ENCODE measurements at places on chromosomes 6 and 20. TPM values are rescaled to one million over a fixed set of nuclear protein-coding genes. Genes with fewer than 3 reads are reported as not detected.

- no peak for DNase-seq
Measured at GRCh38 chr6:145212813-145213212, 522.5 kb downstream of the EPM2A start.

The HMGA1 gene
- total RNA-seq, result 74.7 TPM

DNA sequence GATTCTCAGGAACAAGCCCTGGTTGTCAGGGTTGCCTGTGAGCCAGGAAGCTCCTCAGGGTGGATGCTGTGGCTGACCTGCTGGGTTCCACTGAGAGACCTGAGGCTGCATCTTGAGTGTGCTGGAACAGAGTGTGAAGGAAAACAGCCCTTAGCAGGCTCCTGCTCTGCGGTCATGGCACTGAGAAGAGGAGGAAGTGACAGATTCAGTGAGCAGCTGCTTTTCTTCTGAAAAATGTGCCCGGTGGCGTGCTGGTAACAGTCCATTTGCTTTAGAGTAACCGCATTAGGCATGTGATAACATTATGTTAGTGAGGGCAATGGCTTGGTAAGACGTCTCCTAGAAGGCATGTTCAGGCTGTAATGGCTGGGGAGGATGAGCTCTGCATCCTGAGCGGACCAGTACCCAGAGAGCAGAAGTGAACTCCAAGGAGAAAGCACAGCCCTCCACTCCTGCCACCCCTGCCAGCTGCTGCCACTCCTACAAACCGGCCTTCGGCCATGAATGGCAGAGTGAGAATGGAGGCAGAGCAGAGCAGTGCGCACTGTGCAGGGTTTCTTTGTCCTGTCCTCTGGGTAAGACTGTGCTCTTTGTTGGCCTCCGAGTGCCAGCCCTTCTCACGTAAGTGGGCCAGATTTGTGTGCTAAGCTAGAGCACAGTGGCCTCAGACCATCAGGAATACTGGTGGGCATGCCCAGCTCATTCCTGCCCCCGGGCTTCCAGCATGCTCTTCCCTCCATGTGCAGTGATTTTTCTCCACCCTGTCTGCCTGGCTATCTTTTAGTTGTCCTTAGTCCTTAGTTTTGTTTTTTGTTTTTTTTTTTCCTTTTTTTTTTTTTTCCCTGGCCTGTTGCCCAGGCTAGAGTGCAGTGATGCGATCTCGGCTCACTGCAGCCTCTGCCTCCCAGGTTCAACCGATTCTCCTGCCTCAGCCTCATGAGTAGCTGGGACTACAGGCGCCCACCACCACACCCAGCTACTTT, 98.1 kb upstream of the VSTM2L start:
- DNase-seq, result no peak

The ABHD16A gene
- 69.2 TPM for total RNA-seq

DNA sequence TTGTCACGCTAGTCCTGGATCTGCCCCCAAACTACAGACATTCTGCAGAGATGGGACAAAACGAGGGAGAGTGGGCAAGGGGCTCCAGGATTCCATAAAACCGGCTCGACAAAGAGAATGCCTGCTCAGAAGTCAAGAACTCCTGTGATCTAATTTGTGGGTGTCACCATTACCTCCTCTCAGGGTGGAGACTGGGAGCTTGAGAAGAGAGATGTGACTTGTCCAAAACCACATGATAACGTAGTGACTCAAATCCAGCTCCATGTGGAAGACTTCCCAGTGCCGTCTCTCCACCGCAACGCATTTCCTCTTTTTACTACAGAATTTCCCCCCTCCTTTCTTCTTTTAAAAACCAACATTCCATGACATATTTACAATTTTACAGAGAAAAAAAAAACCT, 44.3 kb downstream of the TRERF1 start:
- DNase-seq, result no peak

The ADGB gene
- total RNA-seq, result not detected

The MRPS18A gene
- total RNA-seq, result 32.4 TPM

- no peak for DNase-seq
Measured at GRCh38 chr20:44848254-44849015, 37.1 kb upstream of the YWHAB start.

The MRPL14 gene
- total RNA-seq, result 21.7 TPM

DNA sequence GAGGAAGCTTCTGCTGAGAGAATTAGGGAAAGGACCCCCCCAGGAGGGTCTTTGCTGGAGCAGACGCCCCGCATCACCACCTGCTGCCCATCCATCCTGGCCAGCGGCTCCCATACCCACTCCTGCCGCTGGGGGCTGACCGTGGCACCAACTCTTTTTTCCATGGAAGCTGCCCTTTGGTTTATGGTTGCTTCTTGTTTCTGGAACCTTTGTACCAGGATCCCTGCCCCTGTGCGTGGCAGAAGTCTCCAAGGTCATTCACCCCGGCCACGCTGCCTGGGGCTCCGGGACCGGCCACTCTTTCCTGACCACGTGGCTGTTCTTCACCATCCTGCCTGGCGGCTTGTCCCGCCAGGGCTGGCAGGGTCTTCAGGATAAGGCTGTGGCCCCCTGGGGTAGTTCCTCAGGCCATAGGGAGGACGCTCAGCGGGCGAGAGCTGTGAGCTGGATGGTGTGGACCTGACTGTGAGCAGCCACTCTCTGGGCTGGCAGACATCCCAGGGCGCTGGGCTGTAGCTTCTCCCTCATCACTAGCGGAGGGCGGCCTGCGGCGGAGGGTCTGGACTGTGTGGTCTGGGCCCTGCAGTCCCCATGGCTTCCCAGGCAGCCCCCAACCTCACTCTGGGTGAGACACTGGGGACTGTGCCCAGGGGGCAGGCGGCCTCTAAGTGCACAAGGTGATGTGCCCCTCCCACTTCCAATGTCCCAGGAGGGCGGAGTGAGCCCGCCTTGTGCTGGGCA, 22.8 kb upstream of the RBBP8NL start:
- no peak for DNase-seq

The SASH1 gene
- total RNA-seq, result 0.30 TPM

DNA sequence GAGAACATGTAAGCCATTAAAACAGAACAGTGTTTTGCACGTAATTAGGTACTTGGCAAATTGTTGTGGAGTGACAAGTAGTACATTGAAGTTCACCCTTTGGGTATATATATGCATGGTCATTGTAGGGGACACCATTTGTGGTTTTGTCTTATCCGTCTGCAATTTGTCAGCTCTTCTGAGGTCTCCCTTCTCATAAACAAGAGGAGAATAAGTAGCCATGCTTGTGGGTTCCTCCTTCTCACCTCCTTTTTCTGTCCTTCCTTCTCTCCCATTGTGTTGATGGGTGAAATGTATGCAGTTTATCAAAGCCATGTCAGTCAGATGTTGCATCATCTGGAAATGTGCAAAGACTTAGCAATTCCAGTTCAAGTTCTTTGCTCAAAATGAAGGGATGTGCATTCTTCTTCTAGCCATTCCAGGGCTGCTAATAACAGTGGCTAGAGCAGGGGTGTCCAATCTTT, 70.9 kb downstream of the QKI start:
- DNase-seq, result no peak

DNA sequence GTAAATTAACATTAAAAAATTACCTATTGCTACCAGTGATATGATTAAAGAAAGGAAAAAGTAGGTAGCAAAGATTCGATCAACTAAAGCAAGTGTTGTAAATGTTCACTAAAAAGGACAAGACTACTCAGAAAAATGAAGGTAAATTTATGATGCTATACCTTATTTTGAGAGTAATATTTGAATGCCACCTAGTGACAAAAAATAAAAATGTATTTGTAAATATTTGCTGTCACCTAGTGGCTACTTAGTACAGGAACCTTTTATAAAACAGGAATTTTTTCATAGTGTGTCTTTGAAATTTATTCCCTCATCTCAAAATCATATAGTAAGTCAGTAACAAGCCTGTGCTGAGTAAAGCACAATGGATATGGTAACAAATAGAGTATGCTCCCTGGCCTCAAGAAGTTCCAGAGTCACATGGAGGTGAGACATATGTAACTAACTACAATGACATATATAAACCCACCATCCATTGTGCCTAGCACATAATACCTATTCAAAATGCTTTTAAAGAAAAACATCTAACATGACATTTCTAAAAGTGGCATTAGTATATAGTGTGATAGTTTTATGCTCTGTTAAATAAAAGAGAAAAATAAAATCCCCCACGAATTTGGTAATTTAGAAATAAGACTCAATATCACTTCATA, 193.1 kb upstream of the SIM1 start:
- DNase-seq, result no peak

DNA sequence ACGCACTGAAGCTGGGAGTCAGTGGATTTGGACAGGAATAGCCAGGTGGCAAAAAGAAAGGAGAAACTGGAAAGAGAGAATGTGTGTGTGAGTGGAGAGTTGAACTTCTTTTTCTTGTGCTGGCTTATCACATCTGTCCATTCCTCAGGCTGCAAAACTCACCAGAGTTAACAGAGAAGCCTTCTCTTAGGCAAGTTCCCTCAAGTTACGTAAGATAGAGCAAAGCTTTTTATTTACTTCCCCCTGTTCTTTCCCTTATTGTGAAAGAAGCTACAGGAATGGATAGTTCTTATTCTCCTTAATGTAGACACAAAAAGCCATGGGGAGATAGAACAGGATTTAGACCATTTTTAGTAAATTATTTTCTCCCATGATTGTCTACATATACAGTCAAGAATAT, 188.6 kb downstream of the BMP2 start:
- DNase-seq, result no peak

DNA sequence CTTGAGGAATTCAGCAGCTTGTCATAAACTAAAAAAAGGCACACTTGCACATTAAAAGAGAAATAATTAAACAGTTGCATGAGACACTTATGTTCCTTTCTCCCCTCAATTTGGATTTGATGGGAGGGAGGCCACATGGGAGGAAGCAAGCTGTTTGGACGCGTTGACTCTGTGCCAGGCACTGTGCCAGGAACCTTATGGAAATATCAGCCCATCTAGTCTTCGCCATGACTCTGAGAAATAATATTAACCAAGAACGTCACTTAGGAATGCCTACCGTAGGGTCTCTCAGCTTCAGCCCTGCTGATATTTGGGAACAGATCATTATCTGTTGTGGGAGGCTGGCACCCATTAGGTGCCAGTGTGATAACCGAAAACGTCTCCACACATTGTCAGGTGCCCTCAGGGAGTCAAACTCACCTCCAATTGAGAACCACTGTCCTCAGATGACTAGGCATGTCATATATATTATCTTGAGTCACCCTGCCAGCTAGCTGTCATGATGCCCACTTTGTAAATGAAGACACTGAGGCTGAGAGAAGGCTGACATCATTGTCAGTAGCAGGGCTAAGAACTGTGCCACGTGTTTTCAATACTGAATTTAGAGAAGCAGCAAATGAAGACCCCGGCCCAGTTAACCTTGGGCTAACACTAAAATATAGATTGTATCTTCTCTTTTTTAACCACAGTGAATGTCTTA, 36.1 kb downstream of the EYA2 start:
- no peak for DNase-seq

GRCh38 chr20:22582964-22583772, 1.2 kb downstream of the FOXA2 start:
- no peak for DNase-seq

GRCh38 chr20:59139998-59140397, 23.6 kb upstream of the ZNF831 start:
- DNase-seq, result no peak

Measured in CD4-positive, alpha-beta memory T cell (primary cell).